ENCODE measurements at places on chromosomes 3 and 15. TPM values are rescaled to one million over a fixed set of nuclear protein-coding genes. Genes with fewer than 3 reads are reported as not detected.
A peak's percentile ranks its signal among the peaks of the same experiment; 100 is the strongest.

DNA sequence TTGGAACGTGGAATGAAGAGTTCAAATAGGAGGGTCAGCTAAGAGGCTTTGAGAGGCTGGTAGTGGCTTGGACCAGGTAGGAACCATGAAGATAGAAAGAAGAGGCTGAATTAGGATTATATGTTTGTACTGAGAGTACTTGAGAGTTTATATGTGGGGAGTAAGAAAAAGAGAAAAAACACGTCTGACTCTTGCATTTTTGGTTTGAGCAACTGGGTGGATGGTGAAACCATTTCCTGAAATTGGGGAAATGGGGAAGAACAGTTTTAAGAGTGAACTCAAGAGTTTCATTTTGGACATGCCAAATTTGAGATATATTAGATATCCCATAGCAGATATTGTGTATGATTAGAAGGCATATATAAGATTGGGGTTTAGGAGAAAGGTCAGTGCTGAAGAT lies 92.9 kb upstream of the TNIK start:
- no peak for DNase-seq

Gene TMEM44
- 4.4 TPM for total RNA-seq

Gene ANKRD63
- not detected for total RNA-seq

DNA sequence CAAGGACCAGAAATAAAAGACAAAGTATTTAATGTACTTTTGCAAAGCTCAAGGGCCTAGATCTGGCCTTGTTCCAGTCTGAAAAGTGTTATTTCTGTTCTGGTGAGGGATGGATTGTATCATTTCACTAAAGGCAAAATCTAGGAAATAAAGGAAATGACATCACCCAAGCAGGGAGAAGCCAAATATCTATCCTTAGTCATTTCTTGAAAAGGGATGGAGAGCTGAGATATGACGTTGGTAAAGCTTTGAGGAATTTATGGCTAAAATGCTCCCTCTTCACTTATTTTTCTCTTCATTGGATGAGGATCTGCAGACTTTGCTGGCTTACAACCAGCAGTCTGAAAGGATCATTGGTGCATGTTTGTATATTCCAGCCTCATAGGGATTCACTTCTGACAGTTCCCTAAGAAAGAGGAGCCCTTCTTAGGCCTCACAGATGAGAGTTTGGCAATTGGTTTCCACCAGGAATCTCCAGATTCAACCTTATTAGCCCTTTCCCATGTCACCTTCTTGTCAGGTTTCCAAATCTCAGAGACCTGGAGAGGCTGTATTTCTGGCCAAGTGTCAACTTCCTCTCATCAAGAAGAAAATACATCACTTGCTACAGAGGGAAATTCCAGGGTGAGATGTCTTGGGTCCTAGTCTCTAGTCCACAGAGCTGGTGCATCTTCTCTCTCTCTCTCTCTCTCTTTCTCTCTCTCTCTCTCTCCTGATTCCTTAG lies 93.7 kb upstream of the BOC start:
- DNase-seq = no peak

Gene ANKRD34C
- not detected for total RNA-seq

DNA sequence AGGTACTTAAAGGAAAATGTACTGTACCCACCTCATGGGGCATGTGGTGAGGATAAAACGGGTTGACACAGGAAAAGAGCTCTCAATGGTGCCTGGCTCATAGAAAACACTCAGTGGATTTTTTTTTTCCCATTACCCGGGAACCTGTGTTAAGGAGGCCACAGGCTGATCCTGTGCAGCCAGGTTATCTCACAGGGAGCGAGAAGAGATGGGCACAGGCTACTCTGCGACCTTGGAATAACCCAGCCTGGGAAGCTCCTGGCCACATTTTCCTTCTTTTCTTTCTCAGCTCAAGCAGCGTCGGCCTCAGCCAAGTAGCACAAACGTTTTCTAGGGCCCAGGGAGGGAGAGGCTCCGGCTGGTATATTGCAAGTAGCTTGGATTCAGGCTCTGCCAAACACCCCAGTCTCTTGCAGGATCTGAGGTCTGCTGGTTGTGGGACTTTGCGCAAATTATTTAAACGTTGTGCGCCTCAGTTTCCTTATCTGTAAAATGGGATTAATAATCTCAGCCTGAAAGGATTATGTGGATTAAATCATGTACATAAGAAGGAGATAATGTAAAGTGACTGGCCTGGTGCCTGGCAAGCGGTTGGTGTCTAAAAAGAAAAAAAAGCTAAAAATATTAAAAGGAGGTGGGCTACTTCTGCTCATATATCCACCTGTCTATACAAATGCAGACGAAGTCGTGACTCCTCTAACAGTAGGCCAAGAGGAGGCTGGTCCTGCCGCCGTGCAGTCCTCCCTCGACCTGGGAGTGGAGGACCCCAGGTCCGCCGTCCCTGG lies 2.2 kb downstream of the FURIN start:
- no peak for DNase-seq

GRCh38 chr3:137792626-137793271 lies 28.6 kb downstream of the SOX14 start:
- DNase-seq = no peak

Gene CHDH
- total RNA-seq = 0.10 TPM

Gene CEP97
- 16.1 TPM for total RNA-seq

Gene SLC24A5
- not detected for total RNA-seq

- DNase-seq = no peak
Observed at GRCh38 chr3:97917813-97918536, 54.3 kb downstream of the RIOX2 start.

- no peak for DNase-seq
Observed at GRCh38 chr3:186162221-186162620, 53.3 kb upstream of the ETV5 start.

DNA sequence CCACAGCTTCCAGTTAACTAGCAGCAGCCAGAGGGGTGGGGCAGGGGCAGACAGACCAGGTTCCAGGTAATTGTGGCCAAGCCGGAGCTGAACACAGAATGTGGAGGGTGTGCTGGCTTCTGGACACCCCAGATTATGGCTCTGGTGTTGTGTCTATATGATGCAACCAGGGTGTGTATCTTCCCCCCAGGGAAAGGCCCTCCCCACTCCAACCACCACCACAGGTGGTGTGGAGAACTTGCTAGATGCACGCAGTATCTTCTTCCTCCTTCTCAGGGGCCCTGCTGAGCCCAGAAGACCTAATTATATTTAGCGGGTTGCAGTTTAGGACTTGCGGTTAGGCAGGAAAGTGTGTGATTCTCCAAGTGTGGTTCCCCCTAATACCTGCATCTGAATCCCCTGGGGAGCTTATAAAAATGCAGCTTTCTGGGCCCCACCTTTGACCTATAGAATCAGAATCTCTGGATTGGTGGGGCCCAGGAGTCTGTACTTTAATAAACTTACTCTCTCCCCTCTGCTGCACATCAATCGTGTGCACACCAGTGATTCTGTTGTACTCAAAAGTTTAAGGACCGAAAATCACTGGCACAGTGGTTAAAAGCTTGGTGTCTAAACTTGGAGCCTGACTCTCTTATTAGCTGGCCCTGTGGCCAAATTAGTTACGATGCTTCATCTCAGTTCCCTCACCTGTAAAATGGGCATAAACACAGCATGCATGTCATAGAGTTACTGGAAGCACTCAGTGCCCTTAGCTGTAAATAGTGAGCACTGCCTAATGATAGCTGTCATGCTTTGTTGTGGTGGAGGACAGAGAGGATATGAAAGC lies 379.1 kb upstream of the PROK2 start:
- DNase-seq = no peak

GRCh38 chr3:107092121-107092520 lies 285.1 kb upstream of the CCDC54 start:
- DNase-seq = no peak

Gene RBP2
- total RNA-seq = not detected

- no peak for DNase-seq
Observed at GRCh38 chr3:177571271-177571943, 374.1 kb upstream of the TBL1XR1 start.

DNA sequence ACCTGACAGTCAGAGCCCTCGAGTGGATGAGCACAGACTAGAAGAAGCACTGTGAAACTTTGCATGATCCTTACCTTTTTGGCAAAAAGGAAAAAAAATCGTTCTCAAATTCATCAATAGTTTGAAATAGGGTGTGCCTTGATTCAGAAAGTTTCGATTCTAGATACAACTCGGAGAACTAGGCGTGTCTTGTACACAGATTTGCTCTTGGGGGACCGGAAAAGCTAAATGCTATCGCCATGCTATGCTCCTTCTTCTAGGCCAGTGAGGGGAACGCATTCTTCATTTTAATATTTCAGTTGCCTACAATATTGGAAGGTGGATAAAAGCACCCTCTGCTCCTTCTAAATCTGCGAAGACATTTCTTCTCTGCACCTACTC lies 25.0 kb downstream of the CD86 start:
- no peak for DNase-seq

DNA sequence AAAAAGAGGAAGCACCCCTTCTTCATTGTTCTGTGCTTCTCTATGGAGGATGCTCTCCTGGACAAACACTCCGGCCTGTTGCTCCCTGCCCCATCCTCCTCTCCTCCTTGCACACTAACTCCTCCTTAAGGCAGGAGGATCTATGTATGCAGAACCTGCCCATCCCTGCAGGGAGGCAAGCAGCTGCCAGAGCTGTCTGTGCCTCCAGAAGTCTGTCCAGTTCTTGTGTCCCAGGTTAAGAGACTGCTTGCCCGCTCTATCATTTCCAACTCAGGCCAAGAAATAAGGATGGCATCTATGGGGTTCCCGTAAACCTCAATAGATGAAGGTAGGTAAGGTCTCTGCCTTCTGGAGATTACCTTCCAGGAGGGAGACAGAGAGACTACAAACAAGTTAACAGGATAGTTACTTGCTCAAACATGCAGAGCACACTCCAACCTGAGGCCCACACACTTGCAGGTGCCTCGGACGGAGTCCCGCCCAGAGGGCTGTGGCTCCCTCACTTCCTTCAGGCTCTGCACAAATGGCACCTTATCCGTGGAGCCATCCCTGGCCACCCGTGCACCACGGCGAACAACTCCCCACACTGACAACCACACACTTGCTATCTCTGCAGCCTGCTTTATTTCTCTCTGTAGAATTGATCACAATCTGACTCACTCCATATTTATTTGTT lies 6.9 kb downstream of the XXYLT1 start:
- DNase-seq = no peak

GRCh38 chr3:104561324-104561723 lies 805.4 kb upstream of the ALCAM start:
- no peak for DNase-seq

DNA sequence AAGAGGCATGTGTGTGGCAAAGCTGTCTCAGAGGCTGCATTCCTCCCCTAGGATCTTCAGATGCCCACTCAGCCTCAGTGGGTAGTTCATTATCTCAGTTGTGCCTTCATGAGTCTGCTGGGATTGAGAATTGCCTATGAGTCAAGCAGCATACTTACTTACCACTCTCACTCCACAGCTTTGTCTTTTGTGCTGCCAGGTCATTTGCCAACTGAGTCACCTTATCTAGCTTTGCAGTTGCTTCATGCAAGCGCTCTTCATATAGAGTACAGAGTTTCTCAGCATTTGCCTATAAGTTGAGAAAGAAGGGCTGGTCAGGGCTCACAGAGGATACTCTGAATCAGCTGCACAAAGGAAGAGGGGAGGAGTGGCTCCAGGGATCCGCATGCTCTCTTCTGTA lies 89.5 kb downstream of the MYH15 start:
- no peak for DNase-seq

GRCh38 chr3:113241292-113242095 lies 30.1 kb downstream of the BOC start:
- no peak for DNase-seq

Gene LIPC
- 1.5 TPM for total RNA-seq

DNA sequence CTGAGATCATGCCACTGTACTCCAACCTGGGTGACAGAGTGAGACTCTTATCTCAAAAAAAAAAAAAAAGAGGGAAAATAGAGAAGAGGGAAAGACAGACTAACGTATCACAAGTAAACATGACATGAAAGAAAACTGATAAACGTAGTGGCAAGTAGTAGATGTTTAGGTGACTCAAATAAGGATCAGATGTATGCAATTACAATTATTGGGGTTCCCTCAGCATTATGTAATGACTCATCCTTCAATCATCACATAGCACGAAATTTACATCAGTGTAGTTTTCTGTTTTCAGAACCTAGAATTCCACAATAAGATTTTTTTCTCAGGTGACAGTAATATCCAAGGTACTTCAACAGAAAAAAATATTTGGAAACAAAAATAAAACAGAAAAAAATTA lies 46.6 kb downstream of the DPP8 start:
- no peak for DNase-seq

- DNase-seq = no peak
Observed at GRCh38 chr3:55167586-55168317, 239.9 kb upstream of the LRTM1 start.

Gene LYZL4
- not detected for total RNA-seq

Gene MST1R
- total RNA-seq = 0.74 TPM

- no peak for DNase-seq
Observed at GRCh38 chr15:92951800-92952457, 51.8 kb downstream of the CHD2 start.

- peak; percentile 8 for DNase-seq
Observed at GRCh38 chr3:96813820-96814650, at the start of gene EPHA6. TSS of gene EPHA6 (plus strand) at chr3:96814594.

Gene DGKG
- total RNA-seq = 0.58 TPM

- peak; percentile 35 for DNase-seq
Observed at GRCh38 chr3:192444096-192444790, 283.1 kb downstream of the FGF12 start.

GRCh38 chr3:63470745-63471144 lies 181.7 kb upstream of the SNTN start:
- no peak for DNase-seq

DNA sequence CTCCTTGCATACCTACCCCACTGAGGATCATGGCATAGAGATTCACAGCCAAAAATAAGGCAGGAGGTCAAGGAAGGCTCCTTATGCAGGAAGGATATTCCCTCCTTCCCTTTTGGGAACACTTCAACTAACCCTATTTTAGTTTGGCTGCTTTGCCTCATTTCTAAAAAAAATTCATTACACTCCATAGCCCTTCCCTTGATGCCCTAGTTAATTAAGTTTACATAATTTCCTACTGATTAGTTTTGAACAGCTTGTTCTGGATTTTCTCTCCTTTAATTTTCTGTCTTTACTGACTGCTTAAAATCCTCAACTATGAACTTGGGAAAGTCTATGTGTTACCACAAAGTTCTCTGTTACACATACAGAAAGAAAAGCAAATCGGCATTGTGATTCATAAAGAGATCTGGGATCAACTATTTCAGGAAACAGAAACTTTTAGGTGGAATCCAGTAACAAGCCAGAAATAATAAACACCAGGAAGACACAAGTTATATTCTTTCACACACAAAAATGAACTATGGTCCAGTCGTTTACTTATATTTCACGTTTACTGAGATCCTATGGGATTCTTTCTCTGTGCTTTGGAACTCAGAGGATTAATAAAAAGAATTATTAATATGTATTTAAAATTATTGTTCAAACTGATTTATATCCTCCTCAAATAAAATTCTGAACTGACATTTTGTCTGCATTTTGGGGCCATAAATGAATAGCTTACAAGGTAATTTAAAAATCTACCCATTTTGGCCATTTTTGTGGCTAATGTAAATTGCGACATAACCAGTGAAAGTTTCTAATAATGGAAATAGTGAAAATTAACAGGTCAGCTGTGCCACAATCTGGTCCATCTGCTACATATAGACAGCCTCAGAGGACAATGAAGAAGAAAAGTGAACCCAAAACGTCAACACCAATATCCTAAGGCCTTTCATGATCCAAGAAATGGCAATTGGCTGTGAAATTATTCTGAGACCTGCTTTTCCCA lies 113.8 kb downstream of the FRMD5 start:
- no peak for DNase-seq

Gene SLC7A14
- not detected for total RNA-seq

Data from activated naive CD8-positive, alpha-beta T cell treated with anti-CD3 and anti-CD28 coated beads for 36 hours (primary cell).